ENCODE measurements at places on chromosomes 11 and 22. TPM values are rescaled to one million over a fixed set of nuclear protein-coding genes. Genes with fewer than 3 reads are reported as not detected.

Gene CCDC87
- 0.29 TPM for total RNA-seq

Gene C22orf15
- total RNA-seq = 0.29 TPM

Gene UBQLNL
- total RNA-seq = 0.18 TPM

Gene A4GALT
- total RNA-seq = not detected

Gene GGTLC2
- not detected for total RNA-seq

Gene ZFPL1
- 31.9 TPM for total RNA-seq

Gene CSNK2A3
- total RNA-seq = 1.2 TPM

Gene TSPAN18
- 2.0 TPM for total RNA-seq

Gene MYBPC3
- not detected for total RNA-seq

Gene PGA4
- total RNA-seq = not detected

Gene AQP11
- total RNA-seq = 0.18 TPM

Gene ENTHD1
- 0.20 TPM for total RNA-seq

Gene UBTFL1
- total RNA-seq = not detected

Gene NPTXR
- 1.2 TPM for total RNA-seq

Gene MIOX
- total RNA-seq = not detected

Gene MS4A6E
- total RNA-seq = not detected

Gene FAT3
- total RNA-seq = not detected

Gene FAM111B
- 54.9 TPM for total RNA-seq

Gene TMEM135
- total RNA-seq = 28.8 TPM

Gene GRIA4
- total RNA-seq = not detected

Gene GGTLC3
- total RNA-seq = not detected

Gene MAPK8IP1
- total RNA-seq = 0.51 TPM

Gene FIBIN
- total RNA-seq = not detected

Gene DKK3
- total RNA-seq = not detected

Gene RAC2
- 592 TPM for total RNA-seq
